ENCODE measurements at places on chromosomes 1 and 21.
A peak's percentile ranks its signal among the peaks of the same experiment; 100 is the strongest.

GRCh38 chr1:39144924-39145323 lies 59.6 kb upstream of the MACF1 start:
- no peak for DNase-seq

GRCh38 chr1:214491468-214492146 lies 59.8 kb downstream of the PTPN14 start:
- no peak for DNase-seq

GRCh38 chr1:212045981-212046380 lies 10.4 kb downstream of the DTL start:
- no peak for DNase-seq

DNA sequence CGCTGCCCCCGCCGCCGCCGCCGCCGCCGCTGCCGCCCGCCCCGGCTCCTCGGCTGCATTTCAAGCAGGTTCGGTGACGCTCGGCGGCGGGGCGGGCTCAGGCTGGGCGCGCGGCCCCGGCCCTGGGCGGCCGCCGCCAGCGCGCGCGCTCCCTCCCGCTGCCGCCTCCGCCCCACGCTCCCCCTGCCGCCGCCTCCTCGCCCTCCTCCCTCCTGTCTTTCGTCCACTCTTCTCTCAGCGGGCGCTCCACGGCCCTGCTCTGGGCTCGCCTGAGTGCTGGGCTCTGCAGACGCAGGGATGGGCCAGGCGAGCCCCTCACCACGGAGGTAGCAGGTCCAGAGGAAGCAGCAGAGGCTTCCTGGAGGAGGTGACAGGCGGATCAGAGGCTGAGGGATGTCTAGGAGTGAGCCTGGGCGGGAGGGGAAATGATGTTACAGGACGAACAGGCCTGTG lies at the start of gene LRP8:
Gene LRP8 (minus strand): TSS at position 62 of the 453 bp plus-strand sequence. CDS start 158 bp downstream, outside the sequence.
- DNase-seq: peak; percentile 58

DNA sequence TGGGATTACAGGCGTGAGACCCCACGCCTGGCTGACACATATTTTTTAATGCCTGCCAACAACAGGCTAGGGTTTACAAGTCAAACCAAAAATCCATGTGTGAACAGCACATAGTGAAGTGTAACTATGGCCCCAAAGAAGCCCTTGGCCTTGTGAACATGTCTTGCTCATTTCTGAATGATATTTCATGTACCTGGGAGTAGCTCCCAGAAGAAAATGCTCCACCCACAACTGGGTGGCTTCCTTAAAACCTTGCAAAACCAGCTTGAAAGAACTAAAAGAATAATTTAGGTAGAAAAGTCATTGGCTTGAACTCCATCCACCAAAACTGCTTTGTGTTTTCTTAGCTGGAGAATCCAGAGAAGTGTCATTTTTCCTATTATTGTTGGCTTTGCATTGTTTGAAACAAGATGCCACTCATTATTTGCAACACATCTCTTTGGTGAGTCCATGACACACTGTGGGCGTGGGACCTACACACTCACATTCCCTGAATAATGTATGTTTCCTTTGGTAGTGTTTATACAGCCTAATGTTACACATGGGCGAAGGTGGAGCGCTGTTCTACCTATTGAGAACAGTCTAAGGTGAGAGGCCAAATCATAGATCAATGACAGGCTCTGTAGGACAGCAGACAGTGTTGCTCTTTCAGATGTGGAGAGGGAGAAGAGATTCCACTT lies 28.5 kb upstream of the SDE2 start:
- no peak for DNase-seq

GRCh38 chr1:172661107-172661506 lies 2.2 kb downstream of the FASLG start:
- DNase-seq: no peak

DNA sequence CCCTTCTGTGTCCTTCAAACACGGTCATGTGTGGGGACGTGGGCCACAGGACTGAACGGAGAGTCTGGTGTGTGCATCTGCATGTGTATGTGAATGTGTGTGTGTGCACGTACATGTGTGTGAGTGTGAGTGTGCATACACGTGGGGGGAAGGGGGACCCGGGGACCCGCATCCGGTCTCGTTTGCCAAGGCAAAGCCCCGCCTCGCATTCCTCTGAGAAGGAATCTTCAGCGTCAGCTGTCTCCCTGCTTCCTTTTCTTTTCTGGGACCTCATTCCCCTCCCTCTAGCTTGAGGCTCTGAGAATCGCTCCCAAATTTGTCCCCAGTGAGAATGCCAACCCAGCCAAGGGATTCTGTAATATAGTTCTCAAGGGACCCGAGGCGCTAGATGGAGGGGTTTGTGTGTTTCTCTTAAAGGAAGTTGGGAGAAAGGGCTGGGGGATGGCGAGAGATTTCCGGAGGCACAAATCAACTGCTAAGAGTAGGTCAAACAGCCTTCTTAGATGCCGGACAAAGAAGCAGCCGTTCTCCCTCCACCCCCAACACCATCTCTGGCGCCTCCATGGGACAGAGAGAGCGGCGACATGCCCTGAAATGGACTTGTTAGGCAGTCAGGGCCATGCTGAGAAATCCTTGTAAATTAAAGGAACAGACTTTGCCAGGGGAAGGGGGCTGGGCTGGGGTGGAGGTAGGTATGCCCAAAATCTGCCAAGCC lies 6.6 kb downstream of the IFFO2 start:
- no peak for DNase-seq

GRCh38 chr1:2203671-2204414 lies 9.3 kb upstream of the FAAP20 start:
- no peak for DNase-seq
